ENCODE measurements at places on chromosomes 3 and 15. TPM values are rescaled to one million over a fixed set of nuclear protein-coding genes. Genes with fewer than 3 reads are reported as not detected.

GRCh38 chr3:113948015-113948917 lies 453 bp downstream of the ZDHHC23 start:
- no peak for DNase-seq

GRCh38 chr3:102530415-102531181 lies 95.8 kb downstream of the ZPLD1 start:
- no peak for DNase-seq

SCAANT1 gene
- total RNA-seq: not detected

ZKSCAN7 gene
- total RNA-seq: 2.5 TPM

GRCh38 chr15:34673241-34673640 lies 81.6 kb downstream of the GJD2 start:
- DNase-seq: no peak

GRCh38 chr3:154060238-154061000 lies 60.8 kb upstream of the ARHGEF26 start:
- no peak for DNase-seq

DNA sequence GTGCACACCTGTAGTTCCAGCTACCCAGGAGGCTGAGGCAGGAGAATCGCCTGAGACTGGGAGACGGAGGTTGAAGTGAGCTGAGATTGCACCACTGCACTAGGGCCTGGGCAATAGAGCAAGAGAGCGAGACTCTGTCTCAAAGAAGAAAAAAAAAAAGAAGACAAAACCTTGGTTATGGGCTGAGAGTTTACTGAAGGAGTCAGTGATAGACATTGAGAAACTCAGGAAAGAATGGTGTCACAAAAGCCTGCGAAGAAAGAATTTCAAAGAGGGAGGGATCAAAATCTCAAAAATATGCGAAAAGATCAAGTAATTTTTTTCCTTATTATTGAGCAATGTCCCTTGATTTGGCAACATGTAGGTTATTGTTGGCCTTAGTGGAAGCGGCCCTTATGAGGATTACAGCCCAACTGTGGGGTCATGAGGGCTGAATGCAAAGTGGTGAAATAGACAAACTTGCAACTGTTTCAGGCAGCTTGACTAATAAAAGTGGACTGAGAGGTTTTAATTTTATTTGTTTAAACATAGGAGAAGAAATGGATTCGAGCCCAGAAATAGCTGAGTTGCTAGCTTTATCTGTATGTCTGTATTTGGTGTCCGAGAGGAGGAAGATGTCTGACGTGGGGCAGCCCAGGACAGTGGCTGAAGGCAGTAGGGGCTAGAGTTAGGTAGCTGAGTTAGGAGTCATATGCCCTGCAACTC lies 18.8 kb upstream of the CELF6 start:
- no peak for DNase-seq

HIGD1A gene
- total RNA-seq: 123 TPM

DNA sequence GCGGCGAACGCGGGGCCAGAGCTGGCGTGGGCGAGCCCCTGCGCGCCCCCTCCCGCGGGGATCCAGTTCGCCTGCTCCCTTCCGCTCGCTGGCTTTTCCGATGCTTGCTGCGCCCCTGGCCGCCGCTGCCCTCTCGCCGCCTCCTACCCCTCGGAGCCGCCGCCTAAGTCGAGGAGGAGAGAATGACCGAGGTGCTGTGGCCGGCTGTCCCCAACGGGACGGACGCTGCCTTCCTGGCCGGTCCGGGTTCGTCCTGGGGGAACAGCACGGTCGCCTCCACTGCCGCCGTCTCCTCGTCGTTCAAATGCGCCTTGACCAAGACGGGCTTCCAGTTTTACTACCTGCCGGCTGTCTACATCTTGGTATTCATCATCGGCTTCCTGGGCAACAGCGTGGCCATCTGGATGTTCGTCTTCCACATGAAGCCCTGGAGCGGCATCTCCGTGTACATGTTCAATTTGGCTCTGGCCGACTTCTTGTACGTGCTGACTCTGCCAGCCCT lies 721 bp downstream of the P2RY1 start:
- DNase-seq: no peak

DNA sequence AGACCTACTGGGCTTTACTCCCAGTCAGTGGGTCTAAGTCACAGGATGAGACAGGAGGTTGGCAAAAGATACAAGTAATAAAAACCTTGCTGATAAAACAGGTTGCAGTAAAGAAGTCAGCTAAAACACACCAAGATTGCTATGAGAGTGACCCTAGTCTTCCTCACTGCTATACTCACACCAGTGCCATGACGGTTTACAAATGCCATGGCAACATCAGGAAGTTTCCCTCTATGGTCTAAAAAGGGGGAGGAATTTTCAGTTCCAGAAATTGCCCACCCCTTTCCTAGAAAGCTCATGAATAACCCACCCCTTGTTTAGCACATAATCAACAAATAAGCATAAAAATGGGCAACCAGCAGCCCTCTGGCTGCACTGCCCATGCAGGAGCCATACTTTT lies 966.7 kb upstream of the ROBO1 start:
- no peak for DNase-seq

GRCh38 chr15:67125589-67126502 lies 60.4 kb downstream of the SMAD3 start:
- DNase-seq: peak; percentile 72

GPR87 gene
- not detected for total RNA-seq

- no peak for DNase-seq
Observed at GRCh38 chr3:17302774-17303173, 418.0 kb downstream of the PLCL2 start.

DNA sequence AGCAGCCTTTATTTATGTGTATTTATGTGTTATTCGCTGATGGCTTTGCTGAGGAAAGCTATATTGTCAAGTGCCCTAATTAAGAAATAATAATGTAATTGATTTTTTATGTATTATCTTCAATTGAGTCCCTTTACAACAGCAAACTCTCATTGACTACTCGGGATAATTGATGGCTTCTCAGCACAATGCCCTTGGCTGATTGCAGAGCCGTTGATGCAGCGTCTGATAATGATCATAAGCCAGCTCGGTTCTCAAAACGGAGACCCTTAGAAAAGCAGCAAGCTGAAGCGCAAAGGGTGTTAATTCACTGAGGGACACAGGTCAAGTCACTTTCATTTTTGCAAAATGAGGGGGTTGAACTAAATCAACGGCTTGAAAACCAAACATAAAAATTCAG lies 357.1 kb upstream of the KCNH8 start:
- DNase-seq: no peak

- no peak for DNase-seq
Observed at GRCh38 chr3:52216585-52217408, 8.6 kb downstream of the TLR9 start.

RFX7 gene
- 5.7 TPM for total RNA-seq

HES1 gene
- 17.7 TPM for total RNA-seq

DOCK3 gene
- 1.9 TPM for total RNA-seq

DNA sequence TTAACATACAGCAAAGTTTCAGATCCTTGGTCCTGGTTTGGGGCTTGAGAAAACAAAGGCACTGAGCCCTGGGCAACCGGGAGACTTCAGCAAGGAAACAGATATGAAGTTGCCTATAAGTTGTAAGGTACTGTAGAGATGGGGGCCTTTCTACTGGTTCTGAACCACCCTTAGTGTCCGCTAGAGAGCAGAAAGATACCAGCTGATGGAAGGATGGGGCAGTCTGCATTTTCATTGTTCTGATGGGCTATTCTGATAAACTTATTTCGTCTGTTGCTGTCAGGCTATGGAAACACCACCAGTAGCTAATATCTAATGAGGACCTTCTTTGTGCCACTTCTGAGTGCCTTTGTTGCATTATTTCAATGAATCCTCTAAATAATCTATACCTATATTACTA lies 38.7 kb downstream of the FGD5 start:
- peak; percentile 31 for DNase-seq

DNA sequence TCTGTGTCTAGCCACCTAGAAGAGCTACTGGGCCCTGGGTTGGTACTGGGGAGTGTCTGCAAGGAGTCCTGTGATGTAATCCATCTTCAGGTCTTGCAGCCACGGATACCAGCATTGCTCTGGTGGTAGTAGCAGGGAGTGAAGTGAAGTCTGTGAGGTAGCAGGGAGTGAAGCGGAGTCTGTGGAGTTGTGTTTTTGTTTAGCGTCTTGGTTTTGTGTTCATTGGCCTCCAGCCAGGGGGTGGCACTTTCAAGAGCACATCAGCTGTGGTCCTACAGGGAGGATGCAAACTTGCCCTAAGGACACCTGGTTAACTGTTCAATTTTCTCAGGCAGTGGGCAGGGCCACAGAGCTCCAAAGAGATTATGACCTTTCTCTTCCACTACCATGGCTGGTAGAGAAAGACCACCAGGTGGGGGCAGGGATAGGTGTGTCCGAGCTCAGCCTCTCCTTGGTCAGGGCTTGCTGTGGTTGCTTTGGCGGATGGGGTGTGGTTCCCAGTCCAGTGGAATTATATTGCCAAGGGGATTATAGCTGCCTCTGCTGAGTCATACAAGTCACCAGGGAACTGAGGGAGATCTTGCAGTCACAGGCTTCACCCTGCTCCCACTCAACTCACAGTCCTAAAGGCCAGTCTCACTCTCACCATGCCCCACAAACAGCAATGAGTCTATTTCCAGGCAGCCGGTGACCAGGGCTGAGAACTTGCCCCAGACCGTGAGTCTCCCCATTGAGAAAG lies 424.7 kb downstream of the ZBBX start:
- DNase-seq: peak; percentile 9

DNA sequence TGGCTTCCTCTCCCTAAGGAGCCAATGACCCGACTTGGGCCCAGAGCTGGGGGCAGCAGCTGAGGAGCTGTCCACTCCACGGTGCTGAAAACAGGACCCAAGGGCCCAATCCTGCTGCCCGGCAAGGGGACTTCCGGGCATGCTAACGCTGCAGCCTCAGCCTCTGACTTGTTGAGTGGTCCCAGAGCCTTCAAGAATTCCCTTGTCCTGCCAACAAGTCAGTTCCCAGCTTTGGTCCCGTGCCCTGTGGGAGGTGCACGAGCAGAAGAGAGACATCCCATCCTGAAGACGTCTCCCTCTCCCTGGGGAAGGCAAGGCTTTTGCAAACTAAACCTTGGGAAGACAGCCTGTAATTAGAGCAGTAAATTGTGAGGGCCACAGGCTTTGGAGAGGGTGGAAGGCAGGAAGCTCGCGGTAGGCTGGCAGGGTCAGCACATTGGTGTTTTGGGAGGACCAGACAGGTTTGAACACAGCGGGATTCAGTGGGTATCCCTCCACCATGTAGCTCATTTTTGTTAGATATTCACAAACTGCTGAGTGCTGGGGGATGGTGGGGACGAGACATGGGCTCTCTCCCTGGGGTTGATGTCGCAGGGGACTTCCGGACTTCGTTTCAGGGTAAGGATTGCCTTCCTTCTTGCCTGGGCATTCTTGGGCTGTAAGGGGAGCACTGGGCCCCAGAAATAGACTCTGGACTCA lies 29.8 kb upstream of the PRR23E start:
- no peak for DNase-seq

DNA sequence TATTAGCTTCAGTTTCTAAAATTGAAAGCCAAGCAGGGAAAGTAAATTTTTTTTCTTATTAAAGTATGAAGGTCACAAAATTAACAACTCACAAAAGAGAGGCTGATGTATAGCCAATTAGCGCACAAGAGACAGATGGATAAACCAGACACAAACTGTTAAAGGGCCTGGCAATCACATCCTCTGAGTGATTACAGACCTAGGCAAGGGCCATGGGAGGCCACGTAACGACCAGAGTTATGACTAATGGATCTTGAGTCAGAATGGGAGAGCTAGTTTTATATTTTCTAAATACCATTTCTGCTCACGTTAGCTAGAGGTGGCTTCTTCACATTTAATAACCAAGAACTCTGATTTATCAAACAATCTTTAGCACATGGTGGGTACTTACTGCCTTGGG lies 17.8 kb upstream of the SCAMP5 start:
- no peak for DNase-seq

- DNase-seq: no peak
Observed at GRCh38 chr3:154098376-154098775, 22.8 kb upstream of the ARHGEF26 start.

DNA sequence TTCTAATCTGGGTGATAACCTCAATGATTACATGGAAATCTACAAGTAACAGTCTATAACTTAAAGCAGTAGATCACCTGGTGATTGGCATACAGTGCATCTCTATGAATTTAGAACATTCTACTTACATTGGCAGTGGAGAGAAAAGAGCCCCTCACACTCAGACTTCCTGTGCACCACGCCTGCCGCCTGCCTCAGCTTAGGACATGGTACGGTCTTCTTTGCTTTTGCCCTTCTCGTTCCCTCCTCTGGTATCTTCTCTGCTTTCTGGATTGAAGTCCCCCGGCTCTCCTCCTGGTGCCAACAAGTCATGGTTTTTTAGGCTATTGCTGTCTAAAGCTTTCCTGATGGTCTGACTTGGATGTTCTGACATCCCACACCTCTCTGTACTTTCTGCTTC lies 7.9 kb upstream of the KCNMB3 start:
- no peak for DNase-seq

DNA sequence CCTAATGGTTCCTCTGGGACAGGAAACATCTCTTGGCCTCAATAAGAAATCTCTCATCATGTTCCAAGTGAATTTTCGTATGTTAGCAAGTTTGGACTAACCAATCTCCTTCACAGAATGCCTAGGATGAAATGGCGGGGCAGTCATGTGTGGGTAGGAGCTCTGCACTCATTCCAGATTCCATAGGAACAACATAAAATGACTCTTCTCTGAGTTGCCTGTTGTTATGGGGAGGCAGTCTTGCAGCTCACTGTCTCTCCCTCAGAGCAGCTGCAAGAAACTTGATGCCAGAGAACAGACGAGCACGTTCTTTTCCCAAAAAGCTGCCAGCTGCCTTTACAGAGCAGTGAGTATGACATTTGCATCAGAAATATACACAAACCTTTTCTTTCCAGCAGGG lies 34.1 kb downstream of the SPATA12 start:
- no peak for DNase-seq

GRCh38 chr15:31025996-31026395 lies 34.6 kb upstream of the MTMR10 start:
- no peak for DNase-seq

MAP1A gene
- total RNA-seq: 7.7 TPM

ARL13B gene
- 16.9 TPM for total RNA-seq

PPP1R14D gene
- not detected for total RNA-seq

DNA sequence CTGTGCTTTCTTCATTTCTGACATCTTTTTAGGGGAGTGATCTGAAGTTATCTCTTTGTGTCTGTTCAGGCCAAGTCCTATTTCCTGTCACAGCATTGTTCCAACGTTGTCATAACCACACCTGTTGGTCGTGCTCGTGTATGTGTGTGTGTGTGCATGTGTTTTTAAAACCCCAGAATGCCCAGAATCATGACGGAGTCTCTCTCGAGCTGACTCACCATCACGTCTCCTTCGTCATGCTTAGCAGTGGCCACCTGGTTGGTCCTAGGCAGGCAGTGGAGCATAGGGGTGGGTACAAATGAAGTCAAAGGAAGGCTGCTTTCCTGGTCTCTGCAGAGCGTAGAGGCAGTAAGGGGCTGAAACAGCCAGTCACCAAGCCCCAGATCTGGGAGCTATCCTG lies 126.8 kb upstream of the ABHD17C start:
- no peak for DNase-seq

DNA sequence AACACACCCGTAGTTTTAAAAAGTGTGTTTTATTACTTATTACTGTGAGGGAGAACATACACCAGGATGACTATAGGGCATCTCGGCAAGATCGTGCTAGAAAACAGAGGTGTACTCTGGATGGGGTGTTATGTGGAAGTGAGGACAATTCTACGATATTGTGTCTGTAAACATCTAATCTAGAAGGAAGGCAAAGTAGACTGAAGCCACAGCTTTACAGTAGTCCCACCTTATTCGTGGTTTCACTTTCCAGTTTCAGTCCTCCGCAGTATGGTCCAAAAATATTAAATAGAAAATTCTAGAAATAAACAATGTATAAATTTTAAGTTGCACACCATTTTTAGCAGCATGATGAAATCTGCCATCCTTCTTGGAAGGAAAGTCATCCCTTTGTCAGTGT lies 277.9 kb downstream of the UNC13C start:
- no peak for DNase-seq
